ENCODE measurements at places on chromosomes 6 and 20.

DNA sequence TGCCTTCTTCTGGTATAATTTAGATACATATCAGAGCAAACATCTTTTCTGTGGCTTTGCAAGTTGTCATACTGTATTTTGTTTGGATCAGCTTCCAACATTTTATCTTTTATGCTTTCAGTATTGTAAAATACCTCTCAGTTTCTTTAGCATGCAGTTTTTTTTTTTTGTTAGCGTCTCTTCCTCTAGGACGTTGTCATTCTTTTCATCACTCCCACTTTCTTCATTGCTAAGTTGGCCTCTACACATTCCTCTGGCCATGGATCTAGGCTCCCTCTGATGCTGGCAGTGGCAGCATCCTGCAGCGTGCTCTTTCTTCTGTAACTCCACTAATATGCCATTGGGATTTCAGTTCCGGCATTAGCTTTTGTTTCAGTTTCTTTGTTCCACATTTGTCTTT lies 21.7 kb downstream of the RPRD1B start:
- DNase-seq = no peak

DNA sequence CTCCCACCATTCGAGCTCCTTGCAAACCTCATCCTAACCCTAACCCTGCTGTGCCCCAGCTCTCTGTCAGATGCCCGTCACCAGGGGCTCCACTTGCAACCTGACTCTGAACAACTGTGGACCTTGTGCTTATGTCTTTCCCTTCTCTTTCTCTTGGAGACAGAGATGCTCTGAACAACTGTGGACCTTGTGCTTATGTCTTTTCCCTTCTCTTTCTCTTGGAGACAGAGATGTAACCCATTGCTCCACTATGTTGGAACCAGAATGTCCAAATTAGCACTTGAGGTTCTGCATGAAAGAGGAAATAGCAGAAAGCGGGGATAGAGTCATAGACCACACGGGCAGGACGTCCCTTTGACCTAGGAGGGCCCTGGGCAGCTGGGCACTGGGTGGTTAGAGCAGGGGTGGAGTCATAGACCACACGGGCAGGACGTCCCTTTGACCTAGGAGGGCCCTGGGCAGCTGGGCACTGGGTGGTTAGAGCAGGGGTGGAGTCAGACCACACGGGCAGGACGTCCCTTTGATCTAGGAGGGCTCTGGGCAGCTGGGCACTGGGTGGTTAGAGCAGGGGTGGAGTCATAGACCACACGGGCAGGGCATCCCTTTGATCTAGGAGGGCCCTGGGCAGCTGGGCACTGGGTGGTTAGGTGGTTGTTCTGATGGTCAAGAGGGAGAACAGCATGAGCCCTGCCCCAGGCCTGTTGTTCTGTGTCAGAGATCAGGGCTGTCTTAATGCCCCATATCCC lies 22.2 kb downstream of the PCMTD2 start:
- DNase-seq = no peak

- peak; percentile 86 for DNase-seq
Observed at GRCh38 chr20:58980711-58981627, at the start of gene NELFCD. Gene NELFCD, plus strand, starts transcription at chr20:58981256. Its CDS starts 54 bp downstream, at chr20:58981310.

GRCh38 chr6:100657678-100658330 lies 193.1 kb upstream of the SIM1 start:
- DNase-seq = peak; percentile 38

DNA sequence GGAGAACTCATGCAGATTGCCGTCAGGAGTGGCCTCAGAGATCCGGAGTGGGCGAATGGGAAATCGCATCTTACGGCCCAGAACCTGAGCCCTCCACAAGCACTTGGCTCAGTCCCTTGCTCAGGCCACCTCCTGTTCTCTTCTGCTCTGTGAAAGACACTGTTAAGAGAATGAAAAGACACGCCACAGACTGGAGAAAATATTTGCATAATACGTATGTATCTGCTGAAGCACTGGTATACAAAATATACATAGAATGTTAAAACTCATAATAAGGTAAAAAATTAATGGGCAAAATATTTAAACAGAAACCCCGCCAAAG lies 838 bp upstream of the POM121L2 start:
- no peak for DNase-seq

DNA sequence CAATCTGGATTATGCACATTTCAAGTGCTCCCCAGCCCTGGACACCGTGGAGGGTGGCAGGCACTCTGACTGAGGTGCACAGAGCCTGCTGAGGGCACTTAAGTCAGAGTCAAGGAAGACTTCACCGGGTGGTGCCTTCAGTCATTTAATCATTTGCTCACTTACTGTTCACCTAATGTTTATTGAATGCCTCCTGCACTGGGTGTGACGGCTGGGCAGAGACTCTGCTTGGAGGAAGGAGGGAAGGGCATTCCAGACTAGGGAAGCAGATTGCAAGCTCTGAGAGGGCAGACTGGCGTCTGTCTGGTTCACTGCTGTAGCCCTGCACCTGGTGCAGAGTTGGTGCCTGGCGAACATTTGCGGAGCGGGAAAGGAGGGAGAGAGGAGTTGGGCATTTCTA lies 54.2 kb upstream of the FAM83D start:
- DNase-seq = no peak

- no peak for DNase-seq
Observed at GRCh38 chr6:110329348-110329713, 28.8 kb downstream of the METTL24 start.

GRCh38 chr20:49682798-49683197 lies 30.9 kb downstream of the B4GALT5 start:
- no peak for DNase-seq

DNA sequence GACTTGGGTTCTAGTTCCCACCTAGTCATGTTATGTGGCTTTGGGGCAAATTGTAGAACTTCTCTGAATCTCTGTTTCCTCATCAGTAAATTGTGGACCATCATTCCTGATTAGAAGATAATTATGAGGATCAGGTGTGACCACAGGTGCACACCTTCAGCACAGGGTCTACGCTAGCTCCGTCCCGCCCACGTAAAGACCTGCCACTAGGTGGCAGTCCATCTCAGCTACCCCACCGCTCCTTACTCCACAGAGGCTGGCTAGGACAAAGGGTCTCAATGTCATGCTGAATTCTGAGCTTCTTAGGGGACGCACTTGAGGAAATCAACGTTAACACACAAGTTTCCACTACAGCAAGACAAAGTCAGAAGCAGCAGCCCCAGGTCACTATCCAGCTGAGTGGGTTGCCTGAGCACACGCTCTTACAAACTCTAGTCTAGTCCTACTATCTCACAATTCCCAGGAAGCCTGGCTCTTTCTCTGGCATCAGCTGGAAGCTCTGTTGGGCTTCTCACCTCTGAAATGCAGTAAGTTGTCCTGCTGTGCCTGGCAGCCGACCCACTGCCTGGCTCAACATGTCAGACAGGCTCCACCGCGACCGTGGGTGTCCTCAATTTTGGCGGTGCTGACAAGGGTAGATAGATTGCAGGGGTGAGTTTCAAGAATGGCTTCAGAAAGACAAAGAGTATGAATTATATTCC lies 2.0 kb upstream of the PLCG1 start:
- peak; percentile 70 for DNase-seq

- no peak for DNase-seq
Observed at GRCh38 chr20:49674383-49675352, 39.0 kb downstream of the B4GALT5 start.

DNA sequence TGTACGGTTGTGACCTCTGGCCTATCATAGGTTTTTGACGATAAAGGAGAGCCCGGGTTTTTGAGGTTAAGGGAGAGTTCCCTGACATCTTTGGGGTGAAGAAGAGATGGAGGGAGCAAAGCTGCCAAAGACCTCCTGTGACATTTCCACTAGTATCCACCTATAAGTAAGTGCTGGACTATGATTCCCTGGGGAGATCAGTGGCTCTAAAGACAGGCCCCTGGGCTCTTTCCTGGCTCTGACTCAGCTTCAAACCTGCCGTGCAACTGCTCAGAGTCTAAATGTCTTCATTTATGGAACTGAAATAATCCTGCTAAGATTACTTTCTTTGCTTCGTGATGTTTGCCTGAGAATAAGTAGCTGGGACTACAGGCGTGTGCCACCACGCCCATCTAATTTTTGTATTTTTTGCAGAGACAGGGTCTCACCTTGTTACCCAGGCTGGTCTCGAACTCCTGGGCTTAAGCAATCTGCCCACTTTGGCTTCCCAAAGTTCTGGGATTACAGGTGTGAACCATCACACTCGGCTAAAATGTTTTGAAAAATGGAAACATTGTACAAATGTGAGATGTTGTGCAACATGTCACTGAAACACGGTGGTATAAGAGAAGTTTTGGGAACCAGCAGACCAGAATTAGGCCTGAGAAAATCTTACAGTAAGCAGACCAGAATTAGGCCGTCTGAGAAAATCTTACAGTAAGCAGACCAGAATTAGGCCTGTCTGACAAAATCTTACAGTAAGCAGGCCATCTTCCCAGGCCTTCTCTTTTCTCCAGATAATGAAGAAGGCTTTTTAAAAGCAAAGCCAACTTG lies 1.1 kb upstream of the PAQR8 start:
- DNase-seq = peak; percentile 56

- DNase-seq = no peak
Observed at GRCh38 chr6:82086944-82087343, 160.6 kb downstream of the IBTK start.

- DNase-seq = no peak
Observed at GRCh38 chr20:11546939-11547338, 370.8 kb upstream of the BTBD3 start.

GRCh38 chr6:108501559-108501958 lies 59.2 kb upstream of the FOXO3 start:
- no peak for DNase-seq

- DNase-seq = no peak
Observed at GRCh38 chr20:58944610-58945009, 36.4 kb upstream of the NELFCD start.

DNA sequence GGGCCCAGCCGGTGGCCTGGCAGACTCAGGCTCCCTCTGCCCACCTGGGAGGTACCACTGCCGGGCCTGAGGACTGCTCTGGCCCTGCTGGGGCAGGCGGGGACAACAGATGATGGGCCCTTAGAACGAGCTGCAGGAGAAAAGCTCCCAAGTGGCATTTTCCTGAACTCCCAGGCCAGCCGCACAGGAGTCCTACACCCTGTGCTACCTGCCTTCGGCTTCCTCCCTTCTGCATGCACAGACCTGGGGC lies 41.3 kb downstream of the DSTN start:
- no peak for DNase-seq

DNA sequence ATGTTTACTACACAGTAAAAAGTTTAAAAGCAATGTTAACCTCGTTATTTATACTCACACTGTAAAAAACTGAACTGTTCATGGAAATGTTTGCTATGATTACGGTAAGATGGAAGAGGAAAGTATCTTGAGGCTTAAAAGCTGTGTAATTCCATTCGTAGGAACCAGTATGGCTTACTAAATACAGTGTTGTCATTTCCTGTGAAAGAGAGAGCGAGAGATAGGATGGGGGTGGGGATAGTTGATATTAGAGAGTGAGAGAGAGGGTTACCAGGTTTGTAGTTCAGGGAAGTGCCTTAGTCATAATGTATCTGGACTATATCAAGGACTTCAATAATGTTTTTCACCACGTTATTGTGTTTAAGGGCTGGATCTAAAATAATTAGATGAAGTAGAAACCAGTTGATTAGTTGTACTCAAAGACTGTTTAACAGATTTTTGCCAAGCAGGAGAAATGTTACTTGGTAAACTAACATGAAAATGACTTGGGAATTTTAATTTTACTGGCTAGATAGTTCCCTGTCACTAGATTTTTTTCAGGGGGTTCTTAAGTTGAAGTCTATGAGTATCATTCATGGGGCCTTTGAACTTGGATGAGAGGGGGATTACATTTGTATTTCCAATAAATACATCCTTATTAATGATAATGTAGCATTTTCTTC lies 30.4 kb downstream of the AFDN start:
- no peak for DNase-seq

GRCh38 chr20:2888224-2888955 lies 15.1 kb downstream of the PTPRA start:
- no peak for DNase-seq

- DNase-seq = no peak
Observed at GRCh38 chr20:14780508-14780907, 443.1 kb upstream of the FLRT3 start.

DNA sequence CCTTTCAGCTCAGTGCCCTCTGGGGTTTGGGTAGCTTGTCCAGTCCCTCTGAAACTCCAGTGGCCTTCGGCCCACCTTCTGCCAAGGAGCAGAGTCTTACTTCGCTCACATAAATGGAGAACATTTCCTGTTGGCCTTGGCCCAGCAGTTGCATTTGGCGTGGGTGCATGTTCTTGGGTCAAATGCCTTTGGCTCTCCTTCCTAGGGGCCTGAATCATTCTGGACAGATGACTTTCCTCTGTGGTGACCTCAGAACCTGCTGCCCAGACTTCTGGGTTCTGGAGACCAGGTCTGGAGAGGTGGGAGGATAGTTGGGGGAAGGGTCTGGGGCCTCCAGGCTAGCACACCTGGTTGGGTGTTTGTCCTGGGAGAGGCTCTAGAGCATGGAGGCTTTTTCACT lies 29.3 kb downstream of the BCAS4 start:
- no peak for DNase-seq

- DNase-seq = no peak
Observed at GRCh38 chr6:19135706-19136105, 701.5 kb upstream of the ID4 start.

GRCh38 chr6:154261688-154262397 lies 94.8 kb downstream of the IPCEF1 start:
- no peak for DNase-seq

GRCh38 chr6:137571854-137572253 lies 77.7 kb upstream of the OLIG3 start:
- peak; percentile 47 for DNase-seq

DNA sequence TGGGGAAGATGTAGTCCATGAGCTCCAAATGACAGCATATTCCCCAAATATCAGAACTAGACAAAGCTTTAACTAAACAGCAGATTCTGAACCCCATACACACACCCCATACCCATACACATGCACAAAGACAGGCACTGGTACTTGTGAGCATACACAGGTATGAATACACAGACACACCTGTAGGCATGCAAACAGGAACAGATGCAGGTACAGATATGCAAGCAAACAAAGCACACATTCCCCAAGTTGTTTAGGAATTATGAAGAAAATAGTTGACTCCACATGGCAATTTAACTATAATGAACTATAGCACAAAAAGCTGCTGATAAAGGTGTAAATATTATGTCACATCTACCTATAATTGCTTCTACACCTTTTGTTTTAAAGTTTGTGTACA lies 16.7 kb downstream of the GOPC start:
- DNase-seq = no peak

- no peak for DNase-seq
Observed at GRCh38 chr6:54907355-54907754, 60.8 kb downstream of the FAM83B start.

GRCh38 chr6:118981884-118982574 lies 47.1 kb upstream of the MCM9 start:
- DNase-seq = no peak

- DNase-seq = no peak
Observed at GRCh38 chr20:32110173-32110704, 725 bp downstream of the TM9SF4 start.

- DNase-seq = no peak
Observed at GRCh38 chr6:134407791-134408190, 89.9 kb upstream of the SGK1 start.

GRCh38 chr6:1689141-1689540 lies 79.4 kb downstream of the FOXC1 start:
- no peak for DNase-seq

All from NB4 (cell line).